ENCODE measurements at places on chromosomes 12 and 14.
A peak's percentile ranks its signal among the peaks of the same experiment; 100 is the strongest.

GRCh38 chr12:116492703-116493324 lies 66.4 kb upstream of the MAP1LC3B2 start:
- no peaks in the 10 kb centered on the region for H3K4me1 ChIP-seq
- no peaks in the 10 kb centered on the region for H3K36me3 ChIP-seq
- H3K27me3 ChIP-seq: no peaks in the 10 kb centered on the region

- H3K36me3 ChIP-seq: no peaks in the 10 kb centered on the region
- H3K4me1 ChIP-seq: no peaks in the 10 kb centered on the region
- H3K4me3 ChIP-seq: no peak overlapping the region
- DNase-seq: no peak
- H3K27ac ChIP-seq: no peak overlapping the region
These were observed 10.7 kb upstream of the KRT80 start for GRCh38 chr12:52202361-52203078.

GRCh38 chr14:90453401-90453951 lies 56.6 kb downstream of the CALM1 start:
- H3K4me1 ChIP-seq: no peaks in the 10 kb centered on the region
- no peak overlapping the region for H3K27ac ChIP-seq

DNA sequence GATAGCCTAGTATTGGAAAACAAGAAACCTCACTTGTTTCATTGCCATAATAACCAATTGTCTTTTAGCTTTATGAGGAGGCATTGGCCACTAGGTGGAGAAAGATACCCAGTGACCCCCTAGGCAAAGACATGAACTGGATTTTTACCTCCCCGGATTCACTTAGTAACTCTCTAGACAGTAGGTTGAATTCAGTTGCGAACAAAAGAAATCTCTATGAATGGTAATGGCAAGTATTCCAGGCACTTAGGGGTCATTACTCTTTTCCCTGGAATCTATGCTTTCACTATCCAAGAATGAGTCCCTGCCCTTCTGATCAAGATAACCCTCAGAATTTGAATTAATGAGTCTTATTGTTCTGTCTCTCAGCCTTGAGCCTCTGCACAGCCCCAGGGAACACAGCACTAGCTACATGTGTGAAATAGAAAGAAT lies 29.5 kb upstream of the RHOJ start:
- H3K4me1 ChIP-seq: no peaks in the 10 kb centered on the region
- DNase-seq: no peak
- H3K27ac ChIP-seq: no peak overlapping the region
- H3K4me3 ChIP-seq: no peak overlapping the region
- H3K36me3 ChIP-seq: no peaks in the 10 kb centered on the region
- peaks cover 10% of the 10 kb centered on the region for H3K27me3 ChIP-seq

GRCh38 chr12:6960593-6961277 lies 9.6 kb downstream of the PTPN6 start:
- H3K27ac ChIP-seq: peak overlapping the region; percentile 96
- H3K4me3 ChIP-seq: peak overlapping the region; percentile 89
- peaks cover 62% of the 10 kb centered on the region for H3K4me1 ChIP-seq
- no peaks in the 10 kb centered on the region for H3K27me3 ChIP-seq
- H3K36me3 ChIP-seq: peaks cover 9% of the 10 kb centered on the region

DNA sequence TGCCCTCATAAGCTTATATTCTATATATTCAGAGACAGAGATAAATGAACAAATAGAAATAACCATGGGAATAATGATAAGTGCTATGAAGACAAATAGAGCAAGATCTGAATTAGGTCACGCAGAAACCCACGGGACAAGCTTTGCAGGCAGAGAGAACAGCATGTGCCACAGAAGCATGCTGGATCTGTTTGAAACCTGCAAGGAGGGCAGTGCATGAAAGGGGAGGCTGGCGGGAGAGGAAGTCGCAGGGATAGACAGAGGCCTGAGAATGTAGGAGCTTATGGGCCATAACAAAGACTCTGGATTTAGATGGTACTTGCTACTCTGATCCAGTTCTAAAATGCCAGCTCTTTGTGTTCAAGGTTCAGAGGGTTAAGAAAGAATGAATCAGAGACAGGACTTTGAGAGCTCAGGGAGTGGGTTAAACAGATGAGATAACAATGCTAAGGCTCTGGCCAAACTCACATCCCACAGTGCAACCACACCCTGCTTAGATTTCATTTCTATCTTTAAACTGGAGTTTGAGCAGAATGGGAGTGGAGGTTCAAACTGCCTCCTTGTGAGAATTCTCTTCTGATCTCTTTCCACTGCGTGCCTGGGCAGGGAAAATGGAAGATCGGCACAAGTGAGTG lies 49.2 kb upstream of the PPP1R12A start:
- no peaks in the 10 kb centered on the region for H3K36me3 ChIP-seq
- H3K27me3 ChIP-seq: peaks cover 11% of the 10 kb centered on the region
- H3K4me3 ChIP-seq: no peak overlapping the region
- H3K27ac ChIP-seq: no peak overlapping the region
- no peak for DNase-seq

- no peaks in the 10 kb centered on the region for H3K36me3 ChIP-seq
- no peak overlapping the region for H3K4me3 ChIP-seq
- no peaks in the 10 kb centered on the region for H3K4me1 ChIP-seq
- H3K27me3 ChIP-seq: peaks cover 2% of the 10 kb centered on the region
- H3K27ac ChIP-seq: no peak overlapping the region
These were observed 9.4 kb upstream of the SLC35F4 start for GRCh38 chr14:57875296-57875695.

- no peaks in the 10 kb centered on the region for H3K4me1 ChIP-seq
- no peak for DNase-seq
- no peak overlapping the region for H3K4me3 ChIP-seq
These were observed 15.5 kb downstream of the PLEK2 start for GRCh38 chr14:67396381-67396970.

DNA sequence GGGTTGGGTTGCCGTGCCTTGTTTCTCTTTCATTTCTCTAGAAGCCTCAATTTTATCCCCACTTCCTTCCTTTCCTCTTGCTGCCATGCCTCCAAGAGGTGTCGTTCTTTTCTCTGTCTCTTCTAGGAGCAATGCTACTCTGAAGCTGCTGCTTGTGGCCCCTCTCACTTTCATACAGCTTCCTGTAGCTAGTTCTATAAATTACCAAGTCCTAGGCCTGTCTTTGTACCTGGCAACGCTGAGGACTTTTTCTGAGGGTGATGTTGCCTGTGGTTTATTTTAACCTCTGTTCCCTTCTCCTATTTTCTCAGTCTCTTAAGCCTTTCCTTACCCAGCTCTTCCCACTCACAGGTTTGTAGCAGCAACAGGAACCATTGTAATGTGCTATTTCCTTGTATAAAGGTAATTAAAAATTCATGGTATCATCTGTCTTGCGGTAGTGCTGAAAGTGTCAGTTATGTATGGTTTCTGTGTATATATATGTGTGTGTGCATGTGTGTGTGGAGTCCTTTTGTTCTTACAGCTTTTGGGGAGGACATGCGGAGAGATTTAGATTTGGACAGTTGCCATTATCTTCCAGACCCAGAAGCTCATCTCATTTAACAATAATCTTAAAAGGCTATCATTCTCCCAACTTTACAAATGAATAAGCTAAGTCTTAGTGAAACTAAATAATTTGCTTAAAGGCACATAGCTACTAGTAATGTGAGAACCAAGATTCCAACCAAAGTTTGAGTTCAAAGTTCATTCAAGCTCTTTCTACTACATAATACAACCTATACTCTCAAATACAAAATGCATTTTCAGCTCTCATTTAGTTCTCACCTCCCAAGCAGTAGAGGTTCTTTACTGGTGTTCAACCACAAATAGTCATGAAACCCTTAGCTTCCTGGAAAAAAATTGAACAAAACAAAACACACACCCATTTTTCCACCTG lies 43.8 kb downstream of the DDHD1 start:
- H3K27ac ChIP-seq: no peak overlapping the region
- no peaks in the 10 kb centered on the region for H3K36me3 ChIP-seq
- H3K4me3 ChIP-seq: no peak overlapping the region
- peak; percentile 70 for DNase-seq
- no peaks in the 10 kb centered on the region for H3K27me3 ChIP-seq
- peaks cover 9% of the 10 kb centered on the region for H3K4me1 ChIP-seq

DNA sequence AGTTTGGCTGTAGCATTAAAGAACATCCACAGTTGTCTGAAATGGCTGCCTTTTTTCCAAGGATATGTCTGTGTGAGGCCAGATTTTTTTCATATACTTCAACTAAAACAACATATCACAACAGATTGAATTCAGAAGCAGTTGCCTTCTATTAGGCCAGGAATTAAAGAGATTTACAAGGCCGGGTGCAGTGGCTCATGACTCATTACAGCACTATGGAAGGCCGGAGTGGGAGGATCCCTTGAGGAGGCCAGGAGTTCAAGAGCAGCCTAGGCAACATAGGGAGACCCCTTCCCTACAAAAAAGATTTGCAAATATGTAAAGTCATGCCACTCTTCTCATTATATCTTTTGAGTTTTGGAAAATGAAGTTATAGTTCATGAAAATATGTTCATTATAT lies 108.6 kb downstream of the KTN1 start:
- DNase-seq: no peak
- no peaks in the 10 kb centered on the region for H3K27me3 ChIP-seq
- peaks cover 17% of the 10 kb centered on the region for H3K36me3 ChIP-seq
- no peaks in the 10 kb centered on the region for H3K4me1 ChIP-seq
- no peak overlapping the region for H3K4me3 ChIP-seq
- no peak overlapping the region for H3K27ac ChIP-seq

Measured in natural killer cell treated with Interleukin-12 subunit alpha and Interleukin-12 subunit beta and Interleukin-15 and Interleukin-18, amount 100 ng/mL, for 72 hours (primary cell).